ENCODE measurements at places on chromosomes 13 and 19.

DNA sequence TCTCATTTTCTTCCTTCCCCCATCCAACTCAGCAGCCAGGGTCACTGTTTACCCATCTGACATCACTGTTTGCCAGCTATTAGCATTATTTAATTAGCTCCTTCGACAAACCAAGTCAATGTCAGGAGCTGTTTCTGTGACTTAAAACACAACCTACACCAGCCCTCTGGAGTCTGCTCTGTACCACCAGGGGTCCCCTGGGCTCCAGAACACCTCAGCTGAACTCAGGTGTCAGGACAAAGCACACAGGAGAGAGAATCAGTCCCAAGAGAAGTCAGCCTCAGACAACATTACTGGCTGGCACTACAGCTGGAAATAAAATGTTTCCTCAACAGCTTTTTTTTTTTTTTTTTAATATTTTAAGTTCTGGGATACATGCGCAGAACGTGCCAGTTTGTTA, 45.1 kb downstream of the DCLK1 start:
- no peak for DNase-seq

DNA sequence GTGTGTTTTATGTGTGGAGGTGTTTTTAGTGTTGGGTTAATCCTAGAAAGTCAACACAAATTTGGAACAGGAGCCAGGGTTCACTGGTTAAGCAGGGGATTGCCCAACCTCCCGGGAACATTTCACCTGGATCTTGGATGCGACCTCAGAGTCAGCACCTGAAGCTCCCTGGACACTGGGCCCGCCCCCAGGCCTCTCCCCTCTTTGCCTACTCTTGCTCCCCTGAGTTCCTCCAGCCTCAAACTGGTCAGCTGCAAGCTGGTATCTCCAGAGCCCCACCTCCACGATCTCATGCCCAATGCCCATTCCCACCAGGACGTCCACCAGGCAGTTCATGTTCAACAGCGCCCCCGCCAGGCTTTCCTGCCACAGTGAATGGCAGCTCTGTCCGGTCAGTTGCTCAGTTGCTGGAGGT, 9.7 kb downstream of the HSD17B14 start:
- DNase-seq, result no peak

- DNase-seq, result peak; percentile 57
Measured at GRCh38 chr13:26929971-26930730, 169.6 kb upstream of the GPR12 start.

- peak; percentile 71 for DNase-seq
Measured at GRCh38 chr13:97018029-97018819, 23.9 kb upstream of the OXGR1 start.

GRCh38 chr19:11191273-11191755, 6.0 kb downstream of the KANK2 start:
- DNase-seq, result peak; percentile 74

GRCh38 chr19:35488677-35489076, 1.6 kb downstream of the KRTDAP start:
- no peak for DNase-seq

- peak; percentile 60 for DNase-seq
Measured at GRCh38 chr19:50890422-50891252, 17.4 kb downstream of the KLK2 start.

DNA sequence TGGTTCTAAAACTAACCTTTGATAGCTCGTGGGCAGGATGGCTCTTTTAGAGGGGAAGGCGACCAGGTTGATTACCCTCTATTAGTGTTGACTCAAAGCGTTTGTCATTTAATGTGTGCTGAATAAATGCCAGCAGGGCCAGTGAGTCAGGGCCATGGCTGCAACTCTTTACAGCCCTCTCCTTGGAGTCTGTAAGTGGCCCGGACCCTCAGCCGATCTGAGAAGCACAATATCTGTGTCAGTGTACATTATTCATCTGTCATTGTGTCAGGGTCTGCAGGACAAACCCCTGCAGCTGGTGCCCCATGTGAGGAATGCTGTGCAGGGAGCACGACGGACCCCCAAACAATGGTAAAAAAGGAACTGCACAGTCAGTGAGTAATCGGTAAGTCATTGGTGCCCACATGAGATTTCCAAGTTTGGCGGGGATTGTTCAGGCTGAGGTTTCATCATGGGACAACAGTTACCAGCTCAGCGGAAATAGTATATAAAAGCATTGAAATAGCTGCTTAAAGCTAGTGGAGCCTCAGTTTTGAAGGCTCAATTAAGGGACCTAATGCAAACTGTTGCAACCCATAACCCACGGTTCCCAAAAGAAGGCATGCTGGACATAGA, 139.1 kb downstream of the ZNF675 start:
- DNase-seq, result no peak

GRCh38 chr19:46963093-46963734, 56.4 kb upstream of the NPAS1 start:
- peak; percentile 89 for DNase-seq

DNA sequence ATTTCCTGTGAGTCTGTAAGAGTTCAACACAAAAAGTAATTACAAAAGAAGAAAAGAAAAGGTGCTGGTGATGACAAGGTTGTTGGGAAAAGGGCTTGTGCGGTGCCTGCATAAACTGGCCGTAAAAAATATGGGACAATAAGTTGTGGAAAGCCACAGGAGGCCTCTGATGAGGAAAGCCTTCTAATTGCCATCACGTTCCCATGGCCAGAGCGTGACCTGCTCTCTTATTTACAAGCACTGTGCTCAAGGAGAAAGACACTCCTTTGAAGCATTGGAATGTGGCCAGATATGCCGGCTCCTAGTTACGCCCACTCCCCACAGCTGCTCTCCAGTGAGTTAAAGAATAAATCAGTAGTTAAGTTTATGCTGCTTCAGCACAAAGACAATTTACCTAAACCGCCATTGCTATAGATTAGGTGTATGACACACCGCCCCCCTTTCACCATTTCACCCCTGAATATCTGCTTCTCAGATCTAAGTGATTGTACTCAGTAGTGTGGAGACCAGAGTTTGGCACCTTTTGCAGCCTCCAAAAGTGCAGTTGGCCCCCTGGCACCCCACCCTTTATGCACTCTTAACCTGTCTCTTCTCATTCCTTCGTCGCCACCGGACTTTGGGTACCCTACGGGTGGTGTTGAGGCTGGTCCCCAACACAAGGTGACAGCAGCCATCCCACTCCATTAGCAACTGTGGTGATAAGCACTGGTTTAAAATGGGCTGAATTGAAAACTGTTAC, 8.1 kb upstream of the PGLYRP1 start:
- no peak for DNase-seq

GRCh38 chr19:22625266-22626035, 8.7 kb upstream of the ZNF492 start:
- no peak for DNase-seq

DNA sequence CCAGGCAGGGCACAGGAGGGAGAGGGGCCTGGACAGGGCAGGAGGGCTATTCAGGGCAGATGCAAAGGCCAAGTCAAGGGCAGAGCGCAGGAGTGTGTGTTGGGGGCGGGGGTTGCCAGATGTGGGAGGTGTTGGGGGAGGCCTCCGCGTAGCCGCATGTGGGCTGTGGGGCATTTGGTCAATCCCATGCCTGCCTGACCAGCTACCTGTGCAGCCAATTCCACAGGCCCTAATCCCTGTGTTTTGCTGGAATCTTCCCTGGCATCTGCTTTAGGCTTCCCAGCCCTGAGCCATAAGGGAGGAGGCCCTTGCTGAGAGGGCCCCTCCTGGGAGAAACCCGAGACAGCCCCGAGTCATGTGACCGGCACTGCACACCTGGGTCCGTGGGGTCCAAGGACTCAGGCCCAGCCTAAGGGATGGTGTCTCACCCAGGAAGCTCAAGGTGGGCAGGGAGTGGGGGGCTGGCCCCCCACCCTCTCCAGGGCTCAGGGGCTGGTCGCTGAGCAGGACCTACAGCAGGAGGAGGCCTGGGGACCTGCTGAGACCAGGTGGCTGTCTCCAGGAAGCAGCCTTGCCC, 20.3 kb downstream of the RFX1 start:
- DNase-seq, result no peak

DNA sequence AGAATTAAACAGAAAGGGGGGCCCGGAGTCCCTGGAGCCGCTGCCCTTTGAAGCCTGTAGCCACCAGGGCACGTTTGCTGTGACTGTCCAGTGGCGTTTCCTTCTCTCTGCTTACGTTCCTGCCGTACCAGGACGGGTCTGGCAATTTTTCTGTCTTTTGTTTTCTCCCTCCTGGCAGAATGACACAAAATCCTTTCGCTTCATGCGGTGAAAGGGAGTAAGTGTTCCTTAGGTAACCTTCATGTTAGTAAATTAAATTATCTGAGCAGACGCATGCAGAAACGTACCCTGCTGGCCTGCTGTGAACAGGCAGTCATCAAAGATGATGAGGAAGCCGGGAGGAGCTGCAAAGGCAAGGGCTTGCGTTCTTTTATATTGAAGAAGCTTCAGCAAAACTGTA, 299.3 kb upstream of the ARGLU1 start:
- peak; percentile 18 for DNase-seq

DNA sequence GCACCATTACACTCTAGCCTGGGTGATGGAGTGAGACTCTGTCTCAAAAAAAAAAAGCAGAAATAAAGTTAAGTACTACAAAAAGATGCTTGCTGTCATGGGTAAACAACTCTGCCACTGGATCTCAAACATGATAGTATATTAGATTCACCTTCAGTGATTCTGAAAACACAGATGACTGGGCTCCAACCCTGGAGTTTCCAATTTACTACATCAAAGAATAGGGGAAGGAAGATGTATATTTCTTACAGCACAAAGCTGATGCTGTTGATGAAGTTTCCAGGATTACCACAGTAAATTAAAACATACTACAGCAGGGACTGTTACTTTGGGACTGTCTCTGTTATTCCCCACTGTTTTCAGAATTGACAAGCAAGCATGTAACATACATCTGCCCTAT, 5.2 kb downstream of the ZNF561 start:
- DNase-seq, result no peak

GRCh38 chr19:48779636-48780035, 24.3 kb downstream of the FGF21 start:
- DNase-seq, result no peak

DNA sequence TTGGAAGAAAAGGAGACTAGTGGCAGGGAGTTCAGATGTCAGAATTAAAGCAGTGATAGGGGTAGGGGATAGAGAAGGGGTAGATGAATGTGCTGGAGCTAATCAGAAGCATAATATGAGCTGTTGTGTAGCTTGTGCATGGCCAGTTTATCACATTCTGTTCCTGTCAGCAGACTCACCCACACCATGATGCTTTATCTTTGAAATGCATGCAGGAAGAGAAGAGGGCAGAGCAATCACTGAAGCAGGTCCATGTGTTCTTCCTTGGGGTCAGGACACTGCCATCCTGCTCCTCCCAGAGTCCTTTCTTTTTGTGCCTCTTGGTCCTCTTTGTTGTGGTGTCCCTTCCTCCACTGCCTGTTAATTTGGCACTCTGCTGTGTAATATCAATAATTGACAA, 5.8 kb downstream of the CHAMP1 start:
- peak; percentile 11 for DNase-seq

- DNase-seq, result no peak
Measured at GRCh38 chr13:66969291-66969690, 260.8 kb downstream of the PCDH9 start.

DNA sequence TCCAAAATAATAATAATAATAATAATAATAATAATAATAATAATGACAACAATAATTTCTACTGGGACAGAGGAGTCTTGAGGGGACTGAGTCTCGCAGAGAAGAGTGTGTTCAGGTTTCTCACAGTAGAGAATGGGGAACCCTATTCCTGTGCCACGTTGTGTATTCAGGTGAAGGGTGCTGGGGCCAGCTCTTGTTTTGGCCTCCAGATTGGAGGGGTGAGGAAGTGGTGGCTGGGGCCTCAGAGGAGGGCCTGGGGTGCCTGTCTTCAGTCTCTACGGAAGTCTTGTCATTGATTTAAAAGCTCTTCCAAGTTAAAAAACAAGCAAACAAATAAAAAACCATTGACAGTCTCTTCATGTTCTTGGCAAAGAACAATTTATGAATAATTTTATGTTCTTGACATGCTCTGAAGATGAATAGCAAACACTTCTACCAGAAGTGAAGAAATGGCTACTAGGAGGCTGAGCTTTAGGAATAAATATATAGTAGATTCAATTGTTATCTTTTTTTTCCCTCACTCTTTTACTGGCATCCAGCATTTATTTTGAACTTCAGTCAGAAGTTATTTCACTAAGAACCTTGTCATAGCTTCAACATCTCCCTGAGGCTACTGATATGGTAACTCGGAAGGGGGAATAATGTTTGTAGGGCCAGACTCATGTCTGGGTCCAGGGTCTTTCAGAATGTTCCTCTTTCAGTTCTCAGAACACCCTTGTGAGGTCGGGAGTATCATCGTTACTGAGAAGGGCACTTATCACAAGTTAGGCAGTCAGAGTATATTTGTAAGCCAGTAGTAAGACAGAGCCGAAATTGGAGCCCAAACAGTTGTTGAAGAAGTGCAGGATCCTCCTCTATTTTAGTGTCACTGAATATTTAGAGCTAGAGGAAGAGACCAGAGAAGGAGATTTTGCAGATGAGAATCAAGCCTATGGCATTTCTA, 13.1 kb downstream of the LRCH1 start:
- DNase-seq, result no peak

GRCh38 chr19:19061506-19061905, 2.3 kb upstream of the SLC25A42 start:
- no peak for DNase-seq

GRCh38 chr19:30799865-30800755, 427.9 kb downstream of the ZNF536 start:
- no peak for DNase-seq

- no peak for DNase-seq
Measured at GRCh38 chr19:35155981-35156672, 1.6 kb downstream of the FXYD5 start.

Data from iris pigment epithelial cell (primary cell).